Stomach (tissue), 19 donors: ENCODE measurements at places on chromosomes 7 and 10. TPM values are rescaled to one million over a fixed set of nuclear protein-coding genes. Genes with fewer than 3 reads are reported as not detected.
A peak's percentile ranks its signal among the peaks of the same experiment; 100 is the strongest.

The CSTF2T gene
- total RNA-seq: 8.9 TPM

The LEP gene
- not detected for total RNA-seq

DNA sequence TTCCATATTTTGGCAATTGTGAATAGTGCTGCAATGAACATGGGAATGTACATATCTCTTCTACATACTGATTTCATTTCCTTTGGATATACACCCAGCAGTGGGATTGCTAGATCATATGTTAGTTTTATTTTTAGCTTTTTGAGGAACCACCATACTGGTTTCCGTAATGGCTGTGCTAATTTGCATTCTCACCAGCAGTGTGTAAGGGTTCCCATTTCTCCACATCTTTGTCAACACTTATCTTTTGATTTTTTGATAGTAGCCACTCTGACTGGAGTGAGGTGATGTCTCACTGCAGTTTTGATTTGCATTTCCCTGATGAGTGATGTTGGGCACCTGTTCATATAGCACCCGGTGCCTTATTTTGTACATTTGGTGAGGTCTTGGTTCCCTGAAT is 519.6 kb downstream of the REEP3 start:
- DNase-seq: no peak
- H3K27ac ChIP-seq: no peak overlapping the region
- no peaks in the 10 kb centered on the region for H3K27me3 ChIP-seq

- H3K4me1 ChIP-seq: no peaks in the 10 kb centered on the region
- H3K36me3 ChIP-seq: no peaks in the 10 kb centered on the region
- no peak overlapping the region for H3K27ac ChIP-seq
- DNase-seq: no peak
- H3K4me3 ChIP-seq: no peak overlapping the region
- H3K27me3 ChIP-seq: peaks cover 3% of the 10 kb centered on the region
Observed at GRCh38 chr10:131737543-131738395, 163.0 kb upstream of the PPP2R2D start.

GRCh38 chr10:17025444-17026295 is 103.9 kb downstream of the CUBN start:
- peak overlapping the region; percentile 64 for H3K27ac ChIP-seq
- H3K4me3 ChIP-seq: no peak overlapping the region
- H3K36me3 ChIP-seq: no peaks in the 10 kb centered on the region
- H3K4me1 ChIP-seq: peaks cover 71% of the 10 kb centered on the region
- H3K27me3 ChIP-seq: no peaks in the 10 kb centered on the region

The PRSS2 gene
- 1.3 TPM for total RNA-seq

GRCh38 chr7:70637726-70638125 is 494.2 kb upstream of the GALNT17 start:
- H3K36me3 ChIP-seq: no peaks in the 10 kb centered on the region
- no peaks in the 10 kb centered on the region for H3K27me3 ChIP-seq
- DNase-seq: no peak
- no peak overlapping the region for H3K27ac ChIP-seq
- no peaks in the 10 kb centered on the region for H3K4me1 ChIP-seq

- no peaks in the 10 kb centered on the region for H3K36me3 ChIP-seq
- H3K4me1 ChIP-seq: no peaks in the 10 kb centered on the region
- H3K4me3 ChIP-seq: no peak overlapping the region
- DNase-seq: no peak
- H3K27me3 ChIP-seq: peaks cover 22% of the 10 kb centered on the region
Observed at GRCh38 chr10:127492607-127493250, 56.4 kb upstream of the NPS start.

The ZNF853 gene
- total RNA-seq: 3.8 TPM

GRCh38 chr10:77618117-77618516 is 19.5 kb downstream of the KCNMA1 start:
- peaks cover 63% of the 10 kb centered on the region for H3K4me1 ChIP-seq
- DNase-seq: no peak
- no peaks in the 10 kb centered on the region for H3K27me3 ChIP-seq

DNA sequence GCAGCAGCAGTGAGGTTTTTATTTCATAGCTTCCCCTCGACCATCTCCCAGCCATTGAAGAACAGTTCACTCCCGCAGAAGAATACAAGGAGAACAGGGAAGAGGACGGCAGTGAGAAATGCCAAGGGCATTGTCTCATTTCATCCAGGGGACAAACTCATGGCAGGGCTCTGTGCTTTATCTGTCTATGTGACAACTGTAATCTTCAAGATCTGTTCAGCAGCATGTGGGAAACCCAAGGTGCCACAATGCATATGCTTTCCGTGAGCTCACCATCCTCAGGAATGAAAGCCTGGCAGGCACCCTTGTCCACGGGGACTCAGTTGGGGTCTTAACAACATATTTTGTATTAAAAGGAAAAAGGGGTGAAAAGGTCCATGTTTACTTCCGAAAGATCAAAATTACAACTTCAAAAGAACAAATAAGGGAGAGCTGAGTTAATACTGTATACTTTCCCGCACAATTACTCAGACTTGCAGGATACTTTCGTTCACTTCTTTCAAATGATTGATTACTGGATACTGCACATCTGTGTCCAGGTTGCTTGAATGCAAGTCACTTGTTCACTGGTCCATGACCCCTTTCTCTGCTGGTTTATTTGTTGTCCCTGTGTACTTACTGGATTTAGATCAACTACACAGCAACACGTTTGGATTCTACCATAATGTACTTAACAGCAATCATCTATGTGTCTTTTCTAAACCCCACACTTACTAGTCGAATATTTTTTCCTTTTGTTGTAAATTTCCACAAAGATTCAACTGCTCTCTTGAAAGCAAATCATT is 90.1 kb upstream of the ATP6V0A4 start:
- H3K4me1 ChIP-seq: no peaks in the 10 kb centered on the region
- H3K4me3 ChIP-seq: no peak overlapping the region
- H3K36me3 ChIP-seq: no peaks in the 10 kb centered on the region
- no peak overlapping the region for H3K27ac ChIP-seq
- no peak for DNase-seq
- H3K27me3 ChIP-seq: no peaks in the 10 kb centered on the region

DNA sequence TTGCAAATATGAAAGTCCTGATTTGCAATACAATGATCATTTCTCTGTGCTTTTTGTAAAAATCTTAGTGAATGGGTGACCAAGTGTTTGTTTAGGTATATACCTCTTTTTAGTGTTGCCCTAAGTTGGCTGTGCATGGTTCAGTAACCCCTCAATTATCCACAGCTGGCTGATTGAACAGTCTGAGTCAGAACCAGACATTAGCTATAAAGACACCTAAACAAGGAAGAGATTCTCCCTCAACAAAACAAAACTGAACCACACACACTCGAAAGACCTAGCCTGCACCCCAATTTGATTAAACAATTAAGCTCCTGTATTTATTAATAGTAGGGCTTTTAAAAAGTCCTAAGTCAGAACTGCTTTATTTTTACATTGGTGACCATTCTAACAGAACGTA is 2.8 kb downstream of the RSBN1L start:
- H3K36me3 ChIP-seq: no peaks in the 10 kb centered on the region
- DNase-seq: no peak
- H3K27me3 ChIP-seq: no peaks in the 10 kb centered on the region
- H3K4me1 ChIP-seq: peaks cover 74% of the 10 kb centered on the region
- peak overlapping the region; percentile 88 for H3K4me3 ChIP-seq

- H3K36me3 ChIP-seq: no peaks in the 10 kb centered on the region
- H3K4me3 ChIP-seq: peak overlapping the region; percentile 88
- no peaks in the 10 kb centered on the region for H3K27me3 ChIP-seq
- peaks cover 57% of the 10 kb centered on the region for H3K4me1 ChIP-seq
- peak overlapping the region; percentile 97 for H3K27ac ChIP-seq
Observed at GRCh38 chr10:119207713-119208552, 562 bp downstream of the GRK5 start.

GRCh38 chr7:33998476-33998875 is 93.1 kb downstream of the BMPER start:
- no peaks in the 10 kb centered on the region for H3K27me3 ChIP-seq
- no peaks in the 10 kb centered on the region for H3K36me3 ChIP-seq
- no peaks in the 10 kb centered on the region for H3K4me1 ChIP-seq
- no peak overlapping the region for H3K27ac ChIP-seq
- no peak overlapping the region for H3K4me3 ChIP-seq

GRCh38 chr10:36640626-36641025 is 484.8 kb upstream of the ANKRD30A start:
- H3K36me3 ChIP-seq: no peaks in the 10 kb centered on the region
- H3K27ac ChIP-seq: no peak overlapping the region
- DNase-seq: no peak

DNA sequence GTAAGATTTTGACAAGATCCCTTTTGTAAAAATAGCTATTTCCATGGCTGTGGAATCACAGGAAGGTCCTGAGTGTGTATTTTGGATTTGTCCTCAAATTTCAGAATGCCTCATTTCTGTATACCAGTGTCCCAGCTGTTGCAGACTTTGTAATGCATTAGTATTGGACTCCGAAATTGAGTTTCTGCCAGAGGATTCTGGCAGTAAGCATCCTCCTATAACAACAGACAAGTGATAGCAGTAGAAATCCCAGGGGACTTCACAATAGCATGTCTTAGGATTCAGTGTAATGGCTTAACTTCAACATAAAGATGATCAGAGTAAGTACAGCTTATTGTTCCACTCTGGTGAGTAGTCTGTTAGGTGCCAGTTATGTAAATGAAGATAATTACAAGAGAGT is 104.6 kb downstream of the FOXP2 start:
- H3K4me1 ChIP-seq: no peaks in the 10 kb centered on the region
- no peak overlapping the region for H3K27ac ChIP-seq
- no peak overlapping the region for H3K4me3 ChIP-seq

- no peaks in the 10 kb centered on the region for H3K36me3 ChIP-seq
- H3K4me3 ChIP-seq: no peak overlapping the region
- H3K27me3 ChIP-seq: no peaks in the 10 kb centered on the region
- DNase-seq: no peak
- peaks cover 11% of the 10 kb centered on the region for H3K4me1 ChIP-seq
Observed at GRCh38 chr7:130383187-130383980, 3.1 kb downstream of the CPA1 start.

The PHYHIPL gene
- total RNA-seq: not detected

GRCh38 chr7:148611692-148612091 is 21.1 kb downstream of the C7orf33 start:
- H3K27me3 ChIP-seq: peaks cover 22% of the 10 kb centered on the region
- no peak for DNase-seq
- H3K4me3 ChIP-seq: no peak overlapping the region
- H3K4me1 ChIP-seq: no peaks in the 10 kb centered on the region
- no peak overlapping the region for H3K27ac ChIP-seq

- H3K4me1 ChIP-seq: peaks cover 79% of the 10 kb centered on the region
- peaks cover 14% of the 10 kb centered on the region for H3K36me3 ChIP-seq
- H3K4me3 ChIP-seq: peak overlapping the region; percentile 85
- H3K27ac ChIP-seq: peak overlapping the region; percentile 92
- H3K27me3 ChIP-seq: no peaks in the 10 kb centered on the region
- DNase-seq: peak; percentile 81
Observed at GRCh38 chr10:113854761-113855588, 514 bp downstream of the NHLRC2 start.

- H3K4me3 ChIP-seq: no peak overlapping the region
- H3K27ac ChIP-seq: no peak overlapping the region
- no peaks in the 10 kb centered on the region for H3K36me3 ChIP-seq
- DNase-seq: no peak
- H3K27me3 ChIP-seq: no peaks in the 10 kb centered on the region
Observed at GRCh38 chr7:46744957-46745706, 824.1 kb upstream of the IGFBP3 start.

DNA sequence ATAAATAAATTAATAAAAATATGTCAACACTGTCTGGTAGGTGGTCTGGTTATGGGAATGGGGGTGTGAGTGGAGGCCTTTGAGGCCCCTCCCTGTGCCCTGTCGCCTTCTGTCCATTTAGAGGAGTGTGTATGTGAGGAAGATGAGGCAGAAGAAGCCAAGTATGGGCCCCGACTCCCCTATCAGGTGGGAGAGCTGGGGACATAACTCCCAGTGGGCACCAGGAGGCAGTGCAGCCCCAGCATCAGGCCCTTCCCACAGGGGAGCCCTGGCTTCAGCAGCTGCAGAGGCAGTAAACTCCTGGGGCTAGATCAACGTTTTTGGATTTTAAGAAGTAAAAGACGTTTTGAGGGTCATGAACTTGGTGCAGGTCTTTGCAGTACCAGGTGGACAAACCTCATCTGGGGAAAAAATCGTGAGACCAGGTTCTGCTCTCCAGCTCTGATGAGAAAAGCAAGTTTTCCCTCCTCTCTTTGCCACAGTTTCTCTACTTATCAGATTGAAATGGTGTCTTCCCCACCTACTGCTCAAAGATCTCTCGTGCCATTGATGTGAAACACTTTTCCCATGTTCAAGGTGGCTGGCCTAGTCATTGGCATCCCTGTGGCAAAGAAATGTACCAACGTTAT is 167.8 kb upstream of the EEPD1 start:
- no peaks in the 10 kb centered on the region for H3K27me3 ChIP-seq
- no peak overlapping the region for H3K27ac ChIP-seq
- H3K36me3 ChIP-seq: no peaks in the 10 kb centered on the region
- no peak overlapping the region for H3K4me3 ChIP-seq
- H3K4me1 ChIP-seq: no peaks in the 10 kb centered on the region

GRCh38 chr7:139618482-139619366 is 95.2 kb downstream of the CLEC2L start:
- no peak overlapping the region for H3K4me3 ChIP-seq
- H3K4me1 ChIP-seq: no peaks in the 10 kb centered on the region
- H3K27ac ChIP-seq: no peak overlapping the region
- peak; percentile 57 for DNase-seq
- H3K36me3 ChIP-seq: peaks cover 92% of the 10 kb centered on the region
- no peaks in the 10 kb centered on the region for H3K27me3 ChIP-seq

DNA sequence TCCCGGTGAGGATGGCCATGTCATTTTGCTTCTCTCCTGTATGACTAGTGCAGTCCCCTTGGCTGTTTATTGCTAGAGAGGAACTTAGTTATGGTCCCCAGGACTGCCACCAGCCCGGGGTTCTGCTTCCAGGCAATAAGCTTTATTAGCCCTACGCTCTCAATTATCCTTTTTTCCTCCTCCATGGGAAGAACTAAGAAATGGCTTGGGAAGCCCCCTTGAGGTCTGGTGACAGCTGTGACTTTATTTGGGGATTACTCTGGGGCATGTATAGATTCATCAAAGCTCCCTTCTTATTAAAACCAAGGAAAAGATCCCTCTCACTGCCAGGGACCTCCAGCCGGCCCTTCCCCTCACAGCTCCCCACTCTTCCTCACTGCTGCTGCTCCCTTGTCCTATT is 155.2 kb upstream of the INSYN2A start:
- H3K36me3 ChIP-seq: no peaks in the 10 kb centered on the region
- H3K4me1 ChIP-seq: no peaks in the 10 kb centered on the region

DNA sequence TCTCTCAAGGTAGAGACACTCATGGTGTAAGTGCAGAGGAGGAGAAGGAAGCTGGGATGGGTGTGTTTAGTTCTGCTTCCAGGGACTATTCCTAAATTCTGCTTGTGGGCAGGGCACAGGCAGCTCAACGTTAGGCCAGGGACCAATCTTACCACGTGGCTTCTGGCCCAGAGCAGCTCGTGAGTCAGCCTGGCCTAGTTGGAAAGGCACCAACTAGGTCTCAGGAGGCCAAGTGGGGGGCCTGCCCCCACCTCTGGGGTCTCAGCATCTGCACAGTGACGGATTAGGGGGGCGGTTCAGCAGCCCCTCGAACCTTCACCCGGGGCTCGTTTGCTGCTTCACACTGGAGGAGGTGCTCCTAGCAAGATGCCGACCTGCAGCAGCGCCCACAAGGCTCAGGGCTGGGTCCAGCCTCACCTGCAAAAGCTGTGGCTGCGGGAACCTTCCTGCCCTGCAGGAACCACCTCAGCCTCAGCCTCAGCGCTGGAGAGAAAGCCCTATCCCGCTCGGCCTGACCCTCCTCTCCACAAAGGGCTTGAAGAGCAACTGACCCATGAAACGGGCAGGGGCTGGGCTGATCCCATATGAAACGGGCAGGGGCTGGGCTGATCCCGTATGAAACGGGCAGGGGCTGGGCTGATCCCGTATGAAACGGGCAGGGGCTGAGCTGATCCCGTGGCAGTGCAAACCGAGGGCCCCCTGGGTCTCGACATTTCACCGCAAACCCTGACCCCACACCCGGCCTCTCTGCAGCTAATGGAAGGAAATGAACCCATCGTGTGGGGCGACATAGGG is 447.4 kb downstream of the DNAJB6 start:
- no peaks in the 10 kb centered on the region for H3K36me3 ChIP-seq
- DNase-seq: no peak
- no peak overlapping the region for H3K4me3 ChIP-seq
- no peak overlapping the region for H3K27ac ChIP-seq

The HECW1 gene
- 0.73 TPM for total RNA-seq
